A549 treated with GW870086 at 1 μM for 4 hours (cell line): ENCODE measurements at places on chromosomes 2 and 18. TPM values are rescaled to one million over a fixed set of nuclear protein-coding genes. Genes with fewer than 3 reads are reported as not detected.

The MALL gene
- total RNA-seq: 166 to 184 TPM (median 172 TPM) in 5 replicates

The RNU2-63P gene
- total RNA-seq: not detected in 5 replicates

The WDR7 gene
- total RNA-seq: 3.2 to 3.9 TPM (median 3.5 TPM) in 5 replicates

The SKA1 gene
- total RNA-seq: 11.6 to 13.3 TPM (median 12.0 TPM) in 5 replicates

The CHAC2 gene
- 11.2 to 14.9 TPM (median 12.0 TPM) in 5 replicates for total RNA-seq

The LRRC30 gene
- total RNA-seq: not detected in 5 replicates

The CBLN2 gene
- 0.06 to 0.13 TPM (median 0.07 TPM) in 4 of 5 replicates, not detected in the other for total RNA-seq

The POTEE gene
- 0.05 to 0.07 TPM (median 0.05 TPM) in 4 of 5 replicates, not detected in the other for total RNA-seq

The PLCD4 gene
- total RNA-seq: 0.29 to 0.68 TPM (median 0.44 TPM) in 5 replicates

The KRTCAP3 gene
- total RNA-seq: 0.39 to 0.90 TPM (median 0.85 TPM) in 5 replicates

The SLC66A2 gene
- 12.9 to 19.7 TPM (median 18.0 TPM) in 5 replicates for total RNA-seq

The MCFD2 gene
- 92.5 to 123 TPM (median 115 TPM) in 5 replicates for total RNA-seq

The MTERF4 gene
- total RNA-seq: 22.7 to 28.6 TPM (median 26.2 TPM) in 5 replicates

The NOSTRIN gene
- total RNA-seq: 2.2 to 3.0 TPM (median 2.3 TPM) in 5 replicates

The ARL4C gene
- 51.6 to 63.4 TPM (median 55.7 TPM) in 5 replicates for total RNA-seq

The PROKR1 gene
- 0.03 TPM in 1 of 5 replicates, not detected in the others for total RNA-seq

The OSBPL1A gene
- total RNA-seq: 11.9 to 14.8 TPM (median 13.2 TPM) in 5 replicates

The SOCS6 gene
- total RNA-seq: 24.8 to 34.5 TPM (median 30.0 TPM) in 5 replicates

The PDCD1 gene
- not detected in 5 replicates for total RNA-seq

The GKN2 gene
- total RNA-seq: 1.7 to 3.5 TPM (median 2.9 TPM) in 5 replicates

The CTAGE1 gene
- total RNA-seq: not detected in 5 replicates

The MDH1 gene
- 241 to 260 TPM (median 252 TPM) in 5 replicates for total RNA-seq

The DIPK1C gene
- not detected in 5 replicates for total RNA-seq

The FARSB gene
- 43.0 to 47.0 TPM (median 43.7 TPM) in 5 replicates for total RNA-seq

The CCDC141 gene
- not detected in 5 replicates for total RNA-seq

The POTEJ gene
- not detected in 5 replicates for total RNA-seq

The SOWAHC gene
- total RNA-seq: 7.7 to 11.8 TPM (median 10.4 TPM) in 5 replicates

The ANKRD53 gene
- 0.12 TPM in 1 of 5 replicates, not detected in the others for total RNA-seq

The COLEC11 gene
- total RNA-seq: 0.53 to 0.82 TPM (median 0.63 TPM) in 5 replicates

The CNDP1 gene
- not detected in 5 replicates for total RNA-seq

The TFPI gene
- total RNA-seq: 38.7 to 57.3 TPM (median 51.8 TPM) in 5 replicates

The CERKL gene
- total RNA-seq: 0.13 to 0.51 TPM (median 0.23 TPM) in 5 replicates

The RBM44 gene
- 0.23 to 0.33 TPM (median 0.24 TPM) in 4 of 5 replicates, not detected in the other for total RNA-seq

The PXDN gene
- 9.2 to 16.5 TPM (median 14.5 TPM) in 5 replicates for total RNA-seq

The SIX3 gene
- 0.39 to 0.73 TPM (median 0.71 TPM) in 5 replicates for total RNA-seq

The MOB4 gene
- total RNA-seq: 19.6 to 37.4 TPM (median 29.7 TPM) in 5 replicates

The ALKAL2 gene
- total RNA-seq: not detected in 5 replicates

The FEV gene
- total RNA-seq: not detected in 5 replicates

The FAM110C gene
- total RNA-seq: 0.13 to 0.71 TPM (median 0.23 TPM) in 5 replicates

The BOLL gene
- not detected in 5 replicates for total RNA-seq

The CCDC68 gene
- total RNA-seq: 2.4 to 4.2 TPM (median 3.2 TPM) in 5 replicates

The ARL5A gene
- 19.2 to 28.3 TPM (median 24.2 TPM) in 5 replicates for total RNA-seq

The SLC9A4 gene
- total RNA-seq: not detected in 5 replicates

The CYTIP gene
- total RNA-seq: not detected in 5 replicates

The EPHA4 gene
- 0.33 to 1.2 TPM (median 0.90 TPM) in 5 replicates for total RNA-seq

The CNTNAP5 gene
- not detected in 5 replicates for total RNA-seq
